ENCODE measurements at places on chromosomes 4 and X.

- peak; percentile 17 for DNase-seq
These were observed 661 bp downstream of the S100P start for GRCh38 chr4:6694177-6694901.

DNA sequence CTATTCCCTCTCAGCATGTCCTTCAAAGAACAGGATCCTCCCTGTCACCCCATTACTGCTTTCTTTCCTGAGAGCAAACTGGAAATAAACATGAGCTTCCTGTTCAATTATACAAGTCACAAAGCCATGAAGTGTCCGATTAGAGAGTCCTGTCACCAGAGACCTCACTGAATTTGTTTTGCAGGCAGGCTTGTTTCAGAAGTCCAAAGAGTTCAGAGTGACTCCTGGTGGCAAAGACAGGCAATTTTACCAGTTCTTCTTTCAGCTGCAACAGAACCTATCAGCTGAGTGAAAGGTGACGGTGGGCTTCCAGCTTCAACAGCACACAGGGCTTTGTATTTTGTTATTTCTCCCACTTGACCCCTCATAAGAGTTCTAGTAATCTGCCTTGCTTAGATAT lies 6.4 kb downstream of the ELK1 start:
- no peak for DNase-seq

DNA sequence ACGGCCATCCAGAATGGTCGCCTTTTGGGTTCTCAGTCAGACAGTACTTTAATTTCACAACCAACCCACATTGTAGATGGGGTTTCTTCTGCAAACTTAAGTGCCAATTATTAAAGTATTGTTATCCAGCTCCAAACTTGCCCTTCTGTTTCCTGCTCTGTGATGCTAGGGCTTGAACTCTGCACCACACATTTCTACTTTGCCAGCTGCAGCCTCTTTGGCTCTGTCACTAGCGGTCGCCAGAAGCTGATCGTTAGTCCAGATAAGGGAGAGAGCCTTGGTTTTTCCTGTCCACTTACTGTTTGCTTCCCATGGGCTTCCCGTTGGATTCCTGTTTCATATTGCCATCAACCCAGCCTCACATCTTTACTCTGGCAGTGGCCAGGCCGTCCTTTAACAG lies 196.6 kb downstream of the ASB9 start:
- DNase-seq: no peak

DNA sequence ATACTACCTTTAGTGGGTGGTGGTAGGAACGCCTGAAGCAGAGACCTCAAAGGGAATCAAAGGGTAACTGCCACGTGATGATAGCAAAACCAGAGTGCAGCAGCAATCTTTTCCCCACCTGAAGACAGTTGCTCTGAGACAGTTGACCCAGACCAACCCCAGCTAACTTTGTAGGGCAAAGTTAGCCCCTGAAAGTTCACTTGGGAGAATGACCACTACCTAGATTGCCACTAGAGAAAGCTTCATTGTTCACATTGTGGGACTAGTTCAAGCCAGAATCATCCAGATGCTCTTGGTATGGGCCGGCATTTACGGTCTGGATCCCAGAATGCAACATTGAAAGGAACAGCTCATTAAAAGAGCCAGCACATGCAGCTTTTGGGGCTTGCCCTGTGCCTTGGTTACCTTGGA lies 4.1 kb downstream of the SEPTIN6 start:
- DNase-seq: no peak

DNA sequence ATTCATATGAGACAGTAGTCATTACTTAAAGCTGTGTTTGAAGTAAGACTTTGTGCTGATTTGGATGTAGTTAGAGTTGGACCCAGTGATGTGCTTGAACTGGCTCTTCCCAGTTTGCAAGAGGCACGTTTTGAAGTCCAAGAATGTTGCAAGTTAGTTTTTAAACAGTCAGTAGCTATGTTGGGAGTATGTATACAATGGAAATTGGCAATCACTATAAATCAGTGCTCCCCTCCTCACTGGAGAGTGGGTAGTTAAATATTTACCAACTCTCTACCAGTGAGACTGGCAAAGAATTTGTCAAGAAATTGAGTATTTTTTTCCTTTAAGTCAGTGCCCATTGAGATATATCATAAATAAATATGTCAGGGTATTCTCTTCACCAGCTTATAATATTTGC lies 191.9 kb upstream of the SPRY1 start:
- DNase-seq: no peak

DNA sequence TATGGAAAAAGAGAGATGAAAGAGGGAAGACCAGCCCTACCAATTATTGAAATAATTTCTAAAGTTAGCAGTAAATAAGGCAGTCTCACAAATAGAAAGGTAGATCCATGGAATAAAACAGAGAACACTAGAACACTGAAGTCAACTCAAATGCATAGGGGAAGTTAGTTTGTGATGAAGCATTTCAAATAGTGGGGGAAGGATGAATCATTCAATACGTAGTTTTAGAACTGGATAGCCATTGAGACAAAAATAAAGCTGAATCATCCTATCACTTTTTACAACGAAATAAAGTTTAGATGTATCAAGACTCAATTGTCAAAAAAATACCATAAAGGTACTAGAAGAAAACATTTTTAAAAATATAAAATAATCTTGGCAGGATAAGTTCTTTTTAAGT lies 143.2 kb upstream of the DGKK start:
- DNase-seq: no peak

DNA sequence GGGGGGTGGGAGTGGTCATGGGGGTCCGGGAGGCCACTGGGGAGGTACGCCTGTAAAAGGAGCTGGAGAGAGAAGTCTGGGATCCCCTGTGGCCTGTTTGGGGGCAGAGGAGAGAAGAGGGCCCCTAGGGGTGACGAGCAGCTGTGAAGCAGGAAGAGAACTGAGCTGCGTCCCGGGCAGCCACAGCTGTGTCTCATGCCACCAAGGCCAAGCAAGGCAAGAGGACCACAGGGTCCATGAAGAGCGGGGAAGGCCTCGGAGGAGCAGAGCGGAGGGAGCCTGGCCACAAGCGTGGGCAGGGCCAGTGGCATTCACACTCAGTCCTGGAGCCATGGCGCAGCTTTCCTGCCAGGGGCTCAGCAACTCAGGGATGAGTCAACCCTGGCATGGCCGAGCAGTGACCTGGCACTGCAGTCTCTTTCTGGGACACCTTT lies 13.6 kb upstream of the NAT8L start:
- DNase-seq: no peak

DNA sequence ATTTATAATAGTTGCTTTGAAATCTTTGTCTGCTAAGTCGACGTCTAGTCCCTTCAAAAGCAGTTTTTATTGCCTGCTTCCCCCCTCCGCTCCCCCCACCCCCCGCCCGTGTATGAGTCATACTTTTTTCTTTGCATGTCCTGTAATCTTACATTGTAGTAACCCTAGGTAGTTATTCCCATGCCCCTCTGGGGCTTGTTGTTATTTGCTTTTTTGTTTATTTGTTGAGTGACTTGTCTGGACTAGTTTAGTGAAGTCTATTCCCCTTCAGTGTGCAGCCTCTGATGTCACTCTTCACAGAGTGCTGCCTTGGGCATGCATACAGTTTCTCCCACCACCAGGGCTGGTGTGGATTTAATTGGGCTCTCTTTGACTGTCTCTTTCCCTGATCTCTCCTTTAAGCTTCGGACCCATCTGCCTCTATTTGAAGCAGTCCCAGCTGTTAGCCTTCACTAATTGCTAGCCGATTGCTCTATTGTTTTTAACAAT lies 86.2 kb downstream of the PPEF1 start:
- no peak for DNase-seq

DNA sequence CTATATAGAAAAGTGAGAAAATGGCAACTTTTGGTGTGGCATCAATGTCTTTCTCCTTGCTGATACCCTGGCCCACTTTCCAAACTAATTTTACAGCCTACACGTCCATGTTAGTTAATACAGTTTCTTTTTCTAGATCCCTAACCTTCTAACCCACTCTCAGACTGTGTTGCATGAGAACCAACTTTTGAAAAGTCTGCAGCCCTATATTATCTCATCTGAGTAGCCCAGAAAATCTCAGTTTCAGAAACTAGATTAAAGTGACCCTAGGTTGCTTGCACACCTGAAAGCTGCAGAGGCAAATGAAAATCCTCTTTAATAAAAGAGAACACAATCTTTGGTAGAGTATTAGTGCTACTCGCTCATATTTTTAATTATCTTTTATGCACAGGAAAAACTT lies 371.6 kb upstream of the EMCN start:
- DNase-seq: no peak

DNA sequence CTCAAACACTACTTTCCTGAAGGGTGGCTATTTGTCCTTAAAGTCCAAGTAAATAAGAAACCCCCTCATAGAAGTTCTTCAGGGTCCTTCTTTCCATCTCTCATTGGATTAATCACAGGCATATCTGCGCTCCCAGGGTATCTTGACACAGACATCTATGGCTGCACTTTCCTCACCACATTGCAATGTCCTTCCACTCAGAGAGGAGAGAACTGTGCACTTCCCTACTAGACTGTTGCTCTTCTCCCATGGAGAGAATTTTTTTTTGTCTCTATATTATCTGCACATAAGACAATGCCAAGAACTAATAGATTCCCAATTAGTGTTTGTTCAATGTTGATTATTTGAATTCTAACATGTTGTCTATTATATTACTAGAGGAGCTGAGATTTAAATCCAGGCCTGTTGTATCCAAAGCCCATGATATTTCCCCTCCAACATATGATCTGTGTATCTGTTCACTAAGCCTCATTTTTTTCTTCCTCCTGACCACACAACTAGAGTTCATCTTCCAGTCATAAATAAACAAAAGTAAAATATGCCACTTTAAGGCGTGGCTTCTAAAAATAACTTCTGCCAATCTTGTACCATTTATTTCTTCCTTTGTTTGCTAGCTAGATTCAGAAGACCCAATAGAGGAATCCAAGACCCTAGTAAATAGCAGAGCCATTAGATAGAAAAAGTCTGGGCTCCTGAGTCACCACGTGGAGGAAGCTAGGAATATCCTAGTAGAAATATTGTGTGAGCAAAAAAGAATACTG lies 61.5 kb upstream of the FAM241A start:
- DNase-seq: no peak

DNA sequence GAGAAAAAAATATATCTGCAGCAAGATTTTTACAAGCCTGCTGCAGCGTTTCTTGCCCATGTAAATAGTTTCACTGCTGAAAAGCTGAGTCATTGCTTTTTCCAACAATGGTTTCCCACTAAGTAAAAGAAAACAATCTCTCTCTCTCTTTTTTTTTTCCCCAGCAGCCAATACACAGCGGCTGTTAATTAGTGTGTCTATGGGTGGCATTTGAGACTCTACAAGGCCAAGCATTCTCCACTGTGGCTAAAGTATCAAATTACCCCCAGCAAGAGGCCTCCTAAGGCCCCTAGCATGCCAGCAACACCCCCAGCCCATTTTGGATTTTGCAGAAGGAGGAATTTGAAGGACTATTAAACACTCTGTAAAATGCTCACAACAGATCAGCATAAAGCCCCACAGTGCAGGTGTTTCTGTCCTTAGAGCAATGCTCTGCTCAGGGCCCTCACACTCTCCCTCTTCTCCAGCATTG lies 837.4 kb downstream of the TRIML1 start:
- DNase-seq: no peak

- DNase-seq: no peak
These were observed 33.0 kb downstream of the SNCA start for GRCh38 chr4:89803915-89804314.

GRCh38 chrX:64198036-64198435 lies 7.5 kb downstream of the AMER1 start:
- DNase-seq: no peak

DNA sequence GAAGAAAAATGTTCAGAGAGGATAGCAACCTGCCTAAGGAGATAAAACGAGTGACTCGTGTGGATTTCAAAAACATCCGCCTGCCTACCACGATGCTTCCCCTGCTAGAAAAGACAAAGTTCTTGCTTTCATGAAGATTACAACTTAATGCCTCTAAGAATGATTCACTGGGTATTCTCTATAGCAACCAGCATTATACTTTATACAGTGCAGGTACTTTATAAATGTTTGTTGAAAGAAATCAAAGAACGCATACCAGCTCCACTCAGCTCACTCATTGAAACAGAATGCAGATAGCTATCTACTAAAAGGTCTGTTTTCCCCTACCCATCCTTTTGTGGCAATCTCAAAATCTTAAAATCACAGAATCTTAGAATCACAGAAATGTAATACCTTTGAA lies 33.7 kb downstream of the GASK1B start:
- DNase-seq: no peak

- no peak for DNase-seq
These were observed 510.4 kb downstream of the ANKRD50 start for GRCh38 chr4:124202099-124202498.

DNA sequence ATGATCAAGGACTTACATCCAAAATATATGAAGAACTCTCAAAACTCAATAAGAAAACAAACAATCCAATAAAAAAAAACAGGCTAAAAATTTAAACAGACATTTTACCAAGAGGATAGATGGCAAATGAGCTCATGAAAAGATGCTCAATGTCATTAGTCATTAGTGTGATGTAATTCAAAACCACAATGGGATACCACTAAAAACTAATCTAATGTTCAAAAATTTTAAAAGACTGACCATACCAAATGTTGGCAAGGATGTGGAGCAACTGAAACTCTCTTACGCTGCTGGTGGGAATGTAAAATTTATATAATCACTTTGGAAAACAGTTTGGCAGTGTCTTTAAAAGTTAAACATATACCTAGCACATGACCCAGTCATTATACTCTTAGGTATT lies 43.7 kb downstream of the RPS6KA6 start:
- no peak for DNase-seq

GRCh38 chrX:42414057-42414456 lies 363.9 kb downstream of the PPP1R2C start:
- no peak for DNase-seq

- DNase-seq: no peak
These were observed 2.7 kb downstream of the HAND2 start for GRCh38 chr4:173527103-173527891.

DNA sequence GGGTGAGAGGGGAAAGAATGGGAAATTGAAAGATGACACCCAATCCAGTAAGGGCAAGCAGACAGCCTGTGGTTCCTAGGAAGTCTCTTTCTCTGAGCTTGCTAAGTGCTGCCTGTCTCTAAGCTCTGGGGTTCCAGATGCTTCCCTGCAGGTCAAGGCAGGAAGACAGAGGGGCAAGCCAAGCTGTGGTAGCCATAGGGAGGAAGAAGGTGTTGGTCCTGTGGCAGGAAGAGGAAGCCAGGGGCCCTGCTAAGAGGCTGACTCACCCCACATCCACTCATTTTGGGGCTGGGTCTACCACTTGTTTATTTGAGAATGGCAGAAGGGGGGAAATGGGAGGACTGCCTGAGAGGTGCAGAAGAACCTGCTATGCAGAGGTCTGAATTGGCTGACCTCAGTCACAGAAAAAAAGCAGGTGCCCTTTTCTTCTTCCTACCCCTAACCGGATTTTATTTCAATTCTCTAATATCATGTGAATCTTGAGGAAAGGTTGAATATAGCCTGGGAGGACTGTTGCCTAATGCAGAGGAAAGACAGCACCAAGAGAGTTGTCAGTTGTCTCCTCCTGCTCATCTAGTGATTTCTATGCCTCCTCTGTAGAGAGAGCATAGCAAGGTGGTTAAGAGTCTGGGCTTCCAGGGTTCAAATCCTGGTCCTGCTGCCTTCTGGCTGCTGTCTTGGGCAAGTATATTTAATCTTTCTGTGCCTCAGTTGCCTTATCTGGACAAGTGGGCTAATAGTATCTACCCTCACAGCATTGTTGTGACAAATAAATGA lies 27.4 kb downstream of the HOPX start:
- no peak for DNase-seq
